Tibial nerve (tissue), 4 donors: ENCODE measurements at places on chromosomes 5 and 9. TPM values are rescaled to one million over a fixed set of nuclear protein-coding genes. Genes with fewer than 3 reads are reported as not detected.

DNA sequence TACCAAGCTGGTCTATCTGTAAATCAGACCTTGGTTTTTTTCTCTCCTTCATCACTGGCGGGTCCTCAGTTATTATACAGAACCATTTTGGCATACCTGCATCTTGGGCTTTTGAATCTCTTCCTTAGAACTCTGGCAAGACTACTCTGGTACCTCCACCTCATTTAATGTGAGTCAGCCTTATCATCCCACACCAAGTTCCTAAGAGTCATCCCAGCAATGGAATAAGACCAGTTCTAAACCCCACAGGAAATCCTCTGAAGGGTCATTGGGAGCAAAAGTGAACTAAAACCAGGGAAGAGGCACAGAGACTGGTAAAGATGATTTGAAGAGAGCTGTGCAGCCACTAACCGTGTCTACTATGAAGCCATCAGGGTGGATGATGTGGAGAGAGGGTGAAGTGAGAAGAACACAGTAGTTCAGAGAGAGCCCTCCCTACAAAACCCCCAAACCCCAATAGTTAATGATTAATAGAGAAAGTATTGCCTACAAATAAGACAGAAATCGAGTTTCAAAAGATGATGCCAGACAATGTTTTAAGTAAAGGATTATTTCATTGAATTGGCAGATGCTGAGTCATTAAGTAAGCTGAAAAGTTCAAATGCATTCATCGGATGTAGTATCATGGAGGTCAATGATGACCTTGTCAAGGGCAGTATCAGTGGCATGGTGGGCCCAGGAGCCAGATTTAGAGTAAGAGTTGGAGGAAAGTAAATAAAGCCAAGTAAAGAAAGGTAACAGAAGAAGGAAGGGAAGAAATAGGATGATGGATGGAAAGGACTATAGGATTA, 85.4 kb downstream of the PCSK1 start:
- no peak for DNase-seq

GRCh38 chr9:82192211-82192610, 203.6 kb downstream of the SPATA31D1 start:
- no peak for DNase-seq

PCDHGA4 gene
- total RNA-seq, result 6.7 TPM

DNA sequence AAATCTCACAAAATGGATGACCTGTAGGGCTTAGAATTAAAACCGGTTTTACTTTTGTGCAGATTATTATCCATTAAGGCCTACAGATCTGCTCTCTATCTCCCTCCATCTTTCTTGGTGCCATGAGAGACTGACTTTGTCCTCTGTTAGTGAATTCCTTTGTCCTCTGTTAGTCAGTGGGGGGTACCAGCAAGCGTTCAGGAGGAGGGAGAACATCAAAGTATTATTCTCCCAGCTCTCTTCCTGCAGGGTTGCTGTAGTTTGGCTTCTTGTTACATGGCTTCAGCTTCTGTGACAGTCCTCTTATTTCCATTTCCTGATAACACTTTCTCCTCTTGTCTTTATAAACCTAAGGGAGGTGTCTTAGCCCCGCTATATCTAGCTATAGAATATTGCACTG, 850.5 kb upstream of the SEMA6A start:
- DNase-seq, result no peak

- DNase-seq, result no peak
Observed at GRCh38 chr9:32698706-32699277, 63.3 kb upstream of the TAF1L start.

DNA sequence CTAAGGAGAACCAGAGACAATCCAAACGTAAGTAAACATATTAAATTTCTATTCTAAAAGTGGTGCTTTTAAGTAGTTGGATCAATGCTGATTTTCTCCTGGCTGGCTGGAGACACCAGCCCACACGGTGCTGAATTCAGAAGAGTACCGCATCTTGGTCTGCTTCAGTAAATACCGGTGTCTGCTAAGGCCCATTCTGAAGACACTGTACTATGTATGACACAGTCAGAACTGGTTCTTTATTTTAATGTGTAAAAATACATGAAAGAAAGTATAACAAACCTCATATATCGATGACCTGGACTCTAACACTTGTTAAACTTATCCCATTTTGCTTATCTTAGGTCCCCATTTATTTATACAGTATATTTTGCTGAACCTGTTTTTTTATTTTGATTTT, 32.8 kb downstream of the RAPGEF1 start:
- DNase-seq, result no peak

ATP10B gene
- 9.0 TPM for total RNA-seq

- no peak for DNase-seq
Observed at GRCh38 chr5:14166437-14166836, 23.3 kb downstream of the TRIO start.

DNA sequence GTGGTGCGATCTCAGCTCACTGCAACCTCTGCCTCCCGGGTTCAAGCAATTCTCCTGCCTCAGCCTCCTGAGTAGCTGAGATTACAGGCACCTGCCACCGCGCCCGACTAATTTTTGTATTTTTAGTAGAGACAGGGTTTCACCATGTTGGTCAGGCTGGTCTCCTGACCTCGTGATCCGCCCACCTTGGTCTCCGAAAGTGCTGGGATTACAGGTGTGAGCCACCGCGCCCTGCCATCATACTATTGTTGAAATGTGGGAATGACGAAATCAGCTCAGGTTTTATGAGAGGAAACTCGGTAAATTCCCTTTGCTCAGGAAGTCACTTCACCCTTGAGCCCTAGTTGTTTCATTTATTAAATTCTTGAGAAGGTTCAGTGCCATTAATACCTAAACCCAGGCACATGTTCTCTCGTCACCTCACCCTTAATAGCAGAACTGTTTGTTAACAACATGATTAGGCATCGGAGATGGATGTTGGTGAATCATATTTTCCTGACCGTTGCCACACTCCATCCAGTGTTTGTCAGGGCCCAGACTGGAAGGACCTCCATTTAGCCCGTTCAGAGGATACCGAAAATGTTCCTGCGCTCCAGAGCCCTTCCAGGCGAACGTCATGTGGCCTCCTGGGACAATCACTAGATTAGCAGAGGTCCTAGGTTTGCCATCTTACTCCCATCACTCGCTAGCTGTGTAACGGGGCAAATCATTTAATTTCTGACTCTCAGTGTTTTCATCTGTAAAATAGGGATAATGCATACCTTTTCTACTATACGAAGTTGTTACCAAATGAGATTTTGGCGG, 20.0 kb upstream of the CREBRF start:
- DNase-seq, result no peak

DNA sequence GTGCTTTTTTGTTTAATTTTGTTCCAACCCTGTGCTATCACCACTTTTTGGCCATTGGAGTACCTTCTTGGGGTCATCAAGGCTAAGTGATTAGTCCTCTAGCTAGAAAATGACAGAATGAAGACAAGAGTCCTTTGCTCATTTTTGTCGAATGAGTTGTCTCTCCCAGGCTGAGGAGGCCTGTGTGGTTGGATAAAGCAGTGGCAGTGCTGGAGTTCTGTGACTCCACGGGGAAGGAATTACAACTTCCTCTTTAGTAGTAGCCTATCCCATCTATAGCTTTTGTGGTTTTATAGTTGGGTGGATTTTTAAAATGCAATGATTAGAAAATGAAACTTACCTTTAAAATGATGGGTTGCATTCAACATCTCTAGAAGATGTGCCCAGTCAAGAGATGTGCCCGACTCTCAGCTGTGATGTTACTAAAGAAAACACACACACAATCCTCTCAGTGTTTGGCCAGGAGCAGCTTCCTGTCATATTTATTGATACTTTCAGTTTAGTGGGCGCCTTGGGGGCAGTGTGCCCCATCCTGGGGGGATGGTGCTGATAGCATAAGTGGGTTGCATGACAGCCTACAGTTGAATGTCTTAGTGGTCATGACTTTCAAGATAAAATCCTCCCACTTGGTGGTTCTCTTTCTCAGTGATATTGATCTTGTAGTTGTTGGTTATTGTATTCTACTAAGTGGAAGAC, 11.9 kb downstream of the OTULINL start:
- no peak for DNase-seq

TMEM171 gene
- not detected for total RNA-seq

- no peak for DNase-seq
Observed at GRCh38 chr5:104247260-104247659, 684.7 kb upstream of the NUDT12 start.

- DNase-seq, result no peak
Observed at GRCh38 chr9:78769690-78770089, 472.8 kb downstream of the PSAT1 start.
